ENCODE measurements at places on chromosomes 2 and 18.

GRCh38 chr18:46711444-46711863 is 45.4 kb downstream of the ST8SIA5 start:
- DNase-seq = no peak

- no peak for DNase-seq
Measured at GRCh38 chr2:113376913-113377445, 60.5 kb upstream of the ZNG1B start.

DNA sequence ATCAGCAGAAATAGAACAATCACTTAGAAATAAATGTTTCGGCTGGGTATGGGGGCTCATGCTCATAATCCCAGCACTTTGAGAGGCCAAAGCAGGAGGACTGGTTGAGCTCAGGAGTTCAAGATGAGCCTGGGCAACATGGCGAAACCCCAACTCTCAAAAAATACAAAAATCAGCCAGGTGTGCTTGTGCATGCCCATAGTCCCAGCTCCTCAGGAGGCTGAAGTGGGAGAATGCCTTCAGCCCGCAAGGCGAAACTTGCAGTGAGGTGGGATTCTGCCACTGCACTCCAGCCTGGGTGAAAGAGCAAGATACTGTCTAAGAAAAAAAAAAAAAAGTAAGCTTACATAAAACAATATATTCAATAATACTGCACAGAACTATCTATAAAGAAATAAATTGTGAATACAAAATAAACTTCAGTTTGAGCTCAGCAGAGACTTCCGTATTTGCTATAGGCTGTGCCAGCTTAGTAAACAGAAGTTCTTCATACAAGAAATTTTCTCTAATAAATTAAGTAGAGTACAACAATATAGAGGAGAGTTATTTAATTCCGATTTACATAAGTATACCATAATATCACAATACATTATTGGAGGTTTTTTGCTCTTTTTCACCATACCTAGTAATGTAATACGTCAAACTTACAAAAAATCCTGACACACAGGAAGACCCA is 43.6 kb downstream of the SRBD1 start:
- no peak for DNase-seq

- no peak for DNase-seq
Measured at GRCh38 chr2:216905649-216906329, 45.9 kb upstream of the TNP1 start.

GRCh38 chr2:60549238-60549927 is 4.1 kb downstream of the BCL11A start:
- DNase-seq = no peak

DNA sequence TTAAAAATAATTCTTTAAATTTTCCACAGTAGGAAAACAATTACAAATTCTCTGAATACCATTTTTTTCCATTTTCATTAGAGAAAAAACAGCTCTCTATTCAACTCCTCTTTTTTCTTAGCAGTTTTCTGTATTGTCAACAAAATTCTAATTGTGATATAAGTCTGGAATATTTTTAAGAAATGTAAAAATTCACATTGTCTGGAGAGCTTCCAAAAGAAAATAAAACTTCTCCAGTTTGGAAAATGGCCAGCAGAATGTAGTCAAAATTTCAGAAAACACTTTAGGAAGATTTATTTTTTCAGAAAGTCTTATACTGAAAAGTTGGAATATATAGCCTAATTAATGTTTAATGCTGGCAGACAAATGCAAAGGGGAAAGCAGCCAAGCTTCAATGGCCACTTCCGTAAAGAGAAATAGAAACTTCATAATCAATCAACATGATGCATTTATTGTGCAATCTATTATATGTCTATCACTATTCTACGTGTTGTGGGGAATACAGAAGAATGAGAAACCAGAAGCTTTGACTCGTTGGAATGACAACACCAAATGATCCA is 733.2 kb upstream of the PKDCC start:
- DNase-seq = no peak

Data from fibroblast of skin of left quadriceps (primary cell).